Right renal cortex interstitium (tissue), 3 donors: ENCODE measurements at places on chromosomes 3 and 15.

GRCh38 chr3:61018807-61019206, 232.4 kb downstream of the FHIT start:
- no peak for DNase-seq

GRCh38 chr3:50248387-50248786, 12.4 kb downstream of the GNAI2 start:
- no peak for DNase-seq

GRCh38 chr3:100114413-100115030, at the start of gene FILIP1L:
FILIP1L (minus strand) TSS chr3:100114501.
- no peak for DNase-seq

GRCh38 chr15:63836579-63836978, 2.8 kb upstream of the HERC1 start:
- no peak for DNase-seq

GRCh38 chr3:14388201-14388600, 14.2 kb upstream of the SLC6A6 start:
- no peak for DNase-seq

- no peak for DNase-seq
Measured at GRCh38 chr3:74676-75243, 121.8 kb upstream of the CHL1 start.

DNA sequence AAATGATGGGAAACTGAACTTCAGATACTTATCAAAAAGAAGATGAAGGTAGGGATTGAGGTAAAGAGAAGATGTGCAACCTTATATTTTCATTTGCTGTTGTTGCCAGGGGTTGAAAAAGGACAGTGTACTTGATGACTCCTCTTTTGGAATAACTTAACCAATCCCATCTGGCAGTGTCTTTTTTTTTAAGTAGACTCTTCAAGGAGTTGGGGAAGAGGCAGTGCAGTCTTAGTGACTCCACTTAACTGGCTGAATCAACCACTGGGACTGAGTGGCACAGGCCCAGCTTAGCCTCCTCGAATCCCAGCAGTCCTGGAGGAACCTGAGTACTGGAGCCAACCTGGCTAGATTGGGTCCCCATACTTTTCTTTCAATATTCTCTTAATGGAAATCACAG, 27.3 kb upstream of the FILIP1L start:
- DNase-seq, result no peak

GRCh38 chr3:39638301-39638700, 170.8 kb downstream of the MOBP start:
- no peak for DNase-seq

GRCh38 chr3:113968986-113969385, 21.2 kb downstream of the ZDHHC23 start:
- no peak for DNase-seq

DNA sequence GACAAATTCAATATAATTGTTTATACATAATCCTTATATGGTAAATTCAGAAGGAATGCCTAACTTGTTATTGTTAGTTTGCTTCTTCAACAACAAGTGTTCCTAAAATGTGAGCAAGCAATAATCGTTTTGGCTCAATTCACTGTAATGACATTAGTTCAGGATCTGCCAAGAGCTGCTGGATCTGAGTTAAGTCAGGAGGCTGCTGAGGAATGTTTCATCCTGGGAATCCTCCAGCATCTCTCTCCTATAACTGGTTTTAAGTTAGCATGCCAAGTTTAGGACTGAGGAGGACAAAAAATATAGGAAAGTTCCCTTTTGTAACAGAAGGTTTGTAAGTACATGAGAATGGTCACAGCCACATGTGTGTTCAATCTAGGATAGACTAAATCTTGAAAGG, 4.9 kb upstream of the GTF2A2 start:
- DNase-seq, result no peak

DNA sequence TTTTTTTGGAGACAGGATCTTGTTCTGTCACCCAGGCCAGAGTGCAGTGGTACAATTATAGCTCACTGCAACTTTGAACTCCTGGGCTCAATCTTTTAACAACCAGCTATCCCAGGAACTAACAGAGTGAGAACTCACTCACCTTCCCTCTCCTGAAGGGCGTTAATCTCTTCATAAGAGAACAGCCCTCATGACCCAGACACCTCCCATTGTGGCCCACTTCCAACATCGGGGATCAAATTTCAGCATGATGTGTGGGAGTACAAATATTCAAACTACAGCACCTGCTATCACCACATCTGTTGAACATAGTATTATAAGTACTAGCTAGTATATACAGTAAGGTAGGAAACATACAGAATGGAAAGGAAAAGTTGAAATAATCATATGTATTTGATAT, 132.5 kb downstream of the DOCK3 start:
- no peak for DNase-seq

DNA sequence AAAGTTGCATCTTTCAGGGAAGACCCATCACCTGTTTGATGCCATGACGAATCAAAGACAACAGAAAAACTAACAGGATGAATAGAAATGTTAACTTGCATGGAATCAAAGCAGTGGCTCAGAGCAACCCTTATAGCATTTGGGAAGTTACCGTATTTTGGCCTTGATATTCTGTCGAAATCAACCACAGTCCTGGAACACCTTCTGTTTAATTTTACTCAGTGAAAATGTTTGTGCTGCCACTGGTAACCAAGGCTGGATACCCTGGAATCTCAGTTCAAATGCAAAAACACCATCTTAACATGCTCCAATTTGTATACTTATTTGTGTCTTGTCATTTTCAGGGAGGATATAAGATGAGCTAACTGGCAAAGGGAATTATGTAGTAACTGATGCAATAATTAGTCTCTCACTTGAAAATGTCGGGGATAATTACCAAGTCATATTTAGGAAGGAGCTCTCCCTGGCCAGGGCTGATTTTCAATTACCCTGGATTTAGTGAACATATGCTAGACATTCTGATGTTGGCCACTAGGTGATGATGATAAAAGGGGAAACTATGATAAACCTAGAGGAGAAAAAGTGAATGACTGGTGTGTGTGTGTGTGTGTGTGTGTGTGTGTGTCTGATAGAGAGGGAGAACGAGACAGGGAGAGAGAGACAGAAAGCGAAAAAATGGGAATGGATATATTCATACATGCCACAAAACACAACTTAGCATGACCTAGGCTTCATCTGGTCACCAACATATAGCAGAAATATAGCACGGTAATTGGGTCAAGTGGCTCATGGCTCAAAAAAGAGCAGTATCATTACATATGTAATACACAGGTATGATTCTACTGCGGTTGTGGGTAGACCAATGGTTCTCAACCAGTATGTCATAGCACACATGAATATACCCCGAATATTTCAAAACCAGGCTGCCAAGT, 19.0 kb upstream of the PRICKLE2 start:
- DNase-seq, result no peak

- DNase-seq, result no peak
Measured at GRCh38 chr15:93017526-93017925, 71.5 kb downstream of the RGMA start.

GRCh38 chr3:59213860-59214259, 164.0 kb upstream of the CFAP20DC start:
- DNase-seq, result no peak

GRCh38 chr3:25441234-25441856, 13.3 kb downstream of the RARB start:
- no peak for DNase-seq

DNA sequence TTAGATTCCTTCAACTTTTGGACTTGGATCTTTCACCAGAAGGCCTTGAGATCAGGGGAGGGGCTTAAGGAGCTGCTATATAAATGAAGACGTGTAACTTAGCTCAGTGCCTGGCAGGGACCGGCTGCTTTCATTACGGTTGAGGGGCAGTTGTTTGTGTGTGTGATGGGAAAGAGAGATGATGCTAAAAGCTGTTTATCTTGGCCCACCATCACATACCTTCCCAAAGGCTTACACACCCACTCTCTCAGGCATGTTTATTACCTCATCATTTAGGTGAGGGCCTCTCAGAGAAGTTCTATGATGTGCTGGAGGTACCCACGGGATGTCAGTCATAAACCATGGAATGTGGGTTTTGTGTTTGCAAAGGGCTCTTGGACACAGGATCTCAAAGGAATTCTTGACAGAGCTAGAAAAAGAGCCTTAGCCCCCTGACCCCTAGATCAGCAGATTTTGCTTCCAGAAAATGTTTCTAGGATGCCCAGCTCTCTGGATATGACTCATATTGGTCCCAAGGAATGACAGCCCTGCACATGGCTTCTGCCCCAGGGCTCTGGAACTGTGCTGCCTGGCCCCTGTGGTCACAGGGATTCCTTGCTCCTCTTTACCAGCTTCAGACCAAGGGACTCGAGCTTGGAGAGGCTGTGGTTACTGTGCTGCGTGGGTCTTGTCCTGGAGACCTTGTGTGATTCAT, 15.9 kb upstream of the SMAD3 start:
- DNase-seq, result no peak

GRCh38 chr3:192825657-192826200, 91.9 kb downstream of the MB21D2 start:
- peak; percentile 31 for DNase-seq

- no peak for DNase-seq
Measured at GRCh38 chr15:70379938-70380883, 282.5 kb upstream of the TLE3 start.

GRCh38 chr3:130933801-130934345, 40.0 kb downstream of the ATP2C1 start:
- DNase-seq, result no peak

DNA sequence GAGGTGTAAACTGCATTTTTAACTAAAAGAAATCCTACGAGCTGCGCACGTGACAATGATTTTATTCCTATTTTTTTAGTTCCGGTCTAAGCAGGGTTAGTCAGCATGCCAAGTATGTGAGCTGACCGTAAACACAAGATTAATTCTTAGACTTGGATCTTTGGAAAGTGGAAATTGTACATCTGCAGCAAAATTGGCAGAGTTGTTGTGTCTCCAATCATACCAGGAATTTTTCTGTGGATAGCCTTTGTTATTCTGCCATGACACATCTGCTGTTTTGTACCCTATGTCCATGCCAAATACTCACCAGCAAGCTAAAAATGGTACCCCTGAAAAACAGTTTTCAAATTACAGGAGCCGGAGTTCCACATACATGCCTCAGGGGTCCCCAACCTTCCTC, 562.5 kb downstream of the UNC13C start:
- no peak for DNase-seq

DNA sequence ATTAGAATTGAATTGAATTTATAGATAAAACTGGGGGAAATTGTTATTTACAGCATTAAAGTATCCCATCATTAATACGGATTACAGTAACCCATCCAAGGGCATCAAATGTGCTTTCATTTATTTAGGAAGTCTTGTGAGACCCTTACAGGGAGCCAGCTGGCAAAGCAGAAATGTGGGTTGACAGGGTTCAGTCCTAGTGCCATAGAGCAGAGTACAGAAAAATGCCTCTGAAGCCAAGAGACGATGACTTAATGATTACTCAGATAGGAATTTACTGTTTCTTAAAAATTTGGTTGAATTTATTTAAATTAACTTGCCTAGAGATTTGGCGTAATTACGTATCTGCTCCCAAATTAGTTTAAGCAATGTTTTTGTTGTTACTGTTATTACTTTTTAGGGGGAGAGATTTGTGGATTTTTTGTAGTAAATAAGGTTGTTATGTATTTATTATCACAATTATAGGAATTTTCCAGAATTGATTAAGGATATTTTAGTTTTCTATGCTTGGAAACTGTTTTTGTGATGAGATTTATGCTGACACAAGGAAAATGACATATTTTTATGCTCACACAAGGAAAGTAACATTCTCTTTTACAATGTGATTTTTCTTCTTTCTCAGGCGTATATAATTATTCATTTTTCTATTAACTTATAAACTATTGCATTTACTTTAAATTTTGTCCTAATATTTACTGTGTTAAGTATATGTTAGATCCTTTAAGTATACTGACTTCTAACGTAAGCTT, 152.0 kb downstream of the EPHA6 start:
- DNase-seq, result no peak

DNA sequence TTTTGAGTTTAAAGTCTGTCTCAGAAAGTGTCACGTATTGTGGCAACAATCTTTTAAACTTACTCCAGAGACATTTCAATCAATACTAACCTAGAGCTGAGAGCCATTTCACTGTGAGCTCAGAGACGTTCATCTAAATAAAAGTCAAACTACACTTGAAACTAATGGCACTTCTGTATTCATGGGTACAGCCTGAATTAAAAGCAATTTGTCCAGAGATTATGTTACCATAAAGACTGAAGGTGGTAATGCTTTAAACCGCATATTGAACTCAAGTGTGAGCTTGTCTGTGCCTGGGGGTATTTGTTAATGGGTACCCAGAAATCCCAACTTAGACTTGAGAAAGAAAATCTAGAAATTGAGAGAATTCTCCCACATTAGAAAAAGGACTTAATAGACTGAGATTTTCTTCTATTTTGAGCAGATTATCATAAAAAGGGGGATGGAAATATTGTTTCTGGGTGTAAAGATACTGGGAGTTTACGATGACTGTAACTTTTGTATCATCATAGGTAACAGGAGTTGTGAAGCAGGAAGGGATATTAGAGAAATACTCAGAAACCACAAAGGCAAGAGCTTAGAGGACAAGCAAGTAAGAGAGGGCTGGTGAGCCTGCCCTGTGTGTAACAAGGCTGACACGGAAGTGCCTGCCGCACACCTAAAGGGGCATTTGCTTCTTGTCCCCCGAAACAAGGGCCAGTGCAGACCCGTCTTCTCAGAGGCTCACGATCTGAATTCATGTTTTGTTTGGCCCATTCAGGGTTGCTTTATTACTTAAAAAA, 36.9 kb downstream of the LRIG1 start:
- DNase-seq, result no peak

GRCh38 chr15:88740356-88740755, 62.9 kb upstream of the ACAN start:
- DNase-seq, result no peak

DNA sequence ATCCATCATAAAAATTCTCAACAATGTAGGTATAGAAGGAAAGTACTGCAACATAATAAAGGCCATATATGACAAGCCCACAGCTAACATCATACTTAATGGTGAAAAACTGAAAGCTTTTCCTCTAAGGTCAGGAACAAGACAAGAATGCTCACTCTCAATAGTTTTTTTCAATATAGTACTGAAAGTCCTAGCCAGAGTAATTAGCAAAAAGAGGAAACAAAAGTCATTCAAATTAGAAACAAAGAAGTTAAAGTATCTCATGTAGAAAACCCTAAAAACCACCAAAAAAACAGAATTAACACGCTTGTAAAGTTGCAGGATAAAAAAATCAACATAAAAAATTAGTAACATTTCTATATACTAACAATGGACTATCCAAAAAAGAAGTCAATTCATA, 61.8 kb downstream of the MYH15 start:
- DNase-seq, result no peak

- DNase-seq, result no peak
Measured at GRCh38 chr3:127655641-127656040, 17.1 kb upstream of the ABTB1 start.

DNA sequence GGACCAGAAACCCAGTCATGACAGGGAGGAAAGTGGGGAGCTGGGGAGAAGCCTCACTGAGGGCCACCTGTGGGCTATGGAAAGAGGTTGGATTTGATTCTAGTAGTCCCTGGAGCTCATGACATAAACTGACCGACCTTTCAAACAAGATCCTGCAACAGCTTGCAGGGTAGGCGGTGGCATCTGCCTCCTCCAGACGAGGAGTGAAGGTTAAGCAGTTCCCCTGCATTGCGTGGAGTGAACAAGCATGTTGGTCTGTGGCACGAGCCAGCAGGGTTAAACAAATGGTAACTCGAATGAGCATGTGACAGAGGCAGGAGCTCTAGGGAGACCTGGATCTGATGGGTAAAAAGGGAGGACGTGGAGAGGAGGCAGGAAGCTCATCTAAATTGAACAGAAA, 12.7 kb downstream of the TGM4 start:
- DNase-seq, result no peak
